ENCODE measurements at places on chromosomes 13 and 19. TPM values are rescaled to one million over a fixed set of nuclear protein-coding genes. Genes with fewer than 3 reads are reported as not detected.

The HIF3A gene
- total RNA-seq: 5.5 TPM

The GPR183 gene
- total RNA-seq: 13.2 TPM

The ADM5 gene
- 1.1 TPM for total RNA-seq

The CPB2 gene
- total RNA-seq: not detected

The SHISA7 gene
- not detected for total RNA-seq

The THAP8 gene
- 3.1 TPM for total RNA-seq

The CABP5 gene
- not detected for total RNA-seq

The ICAM4 gene
- 9.2 TPM for total RNA-seq
